Motor neuron (in vitro differentiated cells): ENCODE measurements at places on chromosomes 4 and X.
A peak's percentile ranks its signal among the peaks of the same experiment; 100 is the strongest.

- no peak for ATAC-seq
Observed at GRCh38 chrX:119266364-119266995, 30.4 kb downstream of the PGRMC1 start.

DNA sequence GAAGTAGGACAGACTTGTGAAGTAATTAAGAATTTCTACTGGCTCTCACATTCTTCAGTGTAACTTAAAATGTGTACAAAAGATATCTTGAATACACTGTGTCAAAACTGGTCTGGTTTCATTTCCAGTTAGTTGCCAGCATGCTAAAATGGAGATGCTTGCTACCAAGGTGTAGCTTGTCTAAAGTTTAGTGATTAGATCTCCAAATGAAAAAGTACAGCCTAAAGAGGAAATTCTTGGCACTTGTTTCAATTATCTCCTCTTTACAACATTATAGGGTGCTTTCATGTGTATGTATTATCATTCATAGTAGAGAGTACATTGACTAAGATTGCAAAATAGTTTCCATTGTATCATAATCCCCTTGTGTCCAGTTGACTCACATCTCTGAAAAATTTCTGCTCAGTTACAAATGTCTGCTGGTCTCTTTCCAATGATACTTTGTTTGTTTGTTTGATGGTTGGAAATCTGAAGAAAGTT lies 97.3 kb upstream of the SPRY1 start:
- ATAC-seq, result no peak

DNA sequence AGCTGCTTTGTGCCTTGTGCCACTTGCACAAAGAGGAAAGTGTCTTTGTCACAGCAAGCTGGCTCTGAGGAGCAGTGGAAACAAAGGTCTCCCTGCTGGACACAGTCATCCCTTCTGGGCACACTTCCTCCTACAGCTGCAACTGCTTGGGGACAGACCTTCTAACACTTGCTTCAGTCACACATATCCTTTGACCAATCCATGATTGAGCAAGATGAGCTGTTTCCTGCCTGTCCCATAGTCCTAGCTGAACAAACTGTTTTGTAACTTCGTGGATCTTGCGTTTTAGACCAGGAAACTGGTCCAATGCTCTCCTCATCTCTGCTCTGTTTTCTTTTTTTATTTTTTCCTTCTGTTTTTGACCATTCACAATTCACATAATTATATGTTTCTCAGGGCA lies 98.5 kb downstream of the RRAGB start:
- ATAC-seq, result no peak

GRCh38 chr4:141771889-141772830 lies 135.8 kb downstream of the IL15 start:
- ATAC-seq, result no peak

DNA sequence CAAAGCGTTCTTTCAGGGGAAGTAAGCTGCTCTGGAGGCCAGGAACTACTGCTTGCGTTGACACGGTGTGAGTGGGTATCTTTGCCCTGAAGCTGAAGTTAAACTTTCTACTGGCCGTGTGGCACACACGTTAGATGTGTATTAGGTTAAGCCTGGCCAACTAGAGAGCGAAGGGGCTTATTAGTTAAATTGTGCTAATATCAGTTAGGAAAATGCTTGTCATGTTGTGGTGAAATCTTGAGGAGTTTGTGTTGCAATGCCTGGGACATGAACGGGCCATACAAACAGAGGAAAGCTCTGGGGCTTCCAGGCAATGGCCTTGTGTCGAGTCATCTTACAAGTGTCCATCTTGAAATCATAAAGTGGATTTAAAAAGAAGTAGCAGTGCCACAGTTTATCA lies 62.6 kb downstream of the NSUN7 start:
- ATAC-seq, result no peak

- ATAC-seq, result peak; percentile 4
Observed at GRCh38 chr4:85823295-85823694, 348.3 kb downstream of the ARHGAP24 start.

DNA sequence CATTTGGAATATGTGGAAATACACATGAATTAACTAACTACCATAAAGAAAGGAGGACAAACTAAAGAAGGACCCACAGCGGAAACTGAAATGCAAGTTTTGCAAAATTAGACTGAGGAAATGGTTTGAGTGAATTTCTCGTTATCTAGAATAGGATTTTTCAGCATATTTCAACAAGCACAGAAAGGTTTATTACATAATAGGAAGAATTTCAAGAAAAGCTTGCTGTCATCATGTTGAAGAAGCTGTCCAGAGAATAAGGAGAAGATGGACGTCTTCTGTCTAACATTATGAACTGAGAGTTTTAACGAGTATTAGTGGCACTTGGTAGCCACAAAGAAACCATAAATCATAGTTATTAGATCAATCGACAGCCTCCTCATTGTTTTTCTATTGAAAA lies 45.0 kb downstream of the TEC start:
- ATAC-seq, result no peak

DNA sequence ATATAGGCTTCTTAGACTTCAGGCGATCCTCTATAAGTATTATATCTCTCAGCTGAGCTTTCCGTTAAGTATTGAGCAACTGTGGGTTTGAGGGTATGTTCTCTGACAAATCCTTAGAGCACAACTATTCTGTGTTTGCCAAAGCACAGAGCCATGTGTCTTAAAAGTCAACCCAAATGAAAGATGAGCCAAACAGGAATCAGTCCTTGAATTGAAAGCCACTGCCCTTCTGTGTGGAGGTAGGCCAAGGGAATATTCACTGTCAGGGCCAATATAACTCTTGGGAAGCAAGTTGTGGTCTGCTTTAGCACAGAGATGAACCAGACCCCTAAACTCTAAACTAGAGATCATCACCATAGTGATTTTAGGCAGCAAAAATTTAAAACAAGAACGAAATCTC lies 164.0 kb downstream of the STAG2 start:
- ATAC-seq, result no peak

- no peak for ATAC-seq
Observed at GRCh38 chr4:27638163-27638915, 777.7 kb downstream of the STIM2 start.

- no peak for ATAC-seq
Observed at GRCh38 chr4:137955595-137955994, 286.6 kb downstream of the SLC7A11 start.

DNA sequence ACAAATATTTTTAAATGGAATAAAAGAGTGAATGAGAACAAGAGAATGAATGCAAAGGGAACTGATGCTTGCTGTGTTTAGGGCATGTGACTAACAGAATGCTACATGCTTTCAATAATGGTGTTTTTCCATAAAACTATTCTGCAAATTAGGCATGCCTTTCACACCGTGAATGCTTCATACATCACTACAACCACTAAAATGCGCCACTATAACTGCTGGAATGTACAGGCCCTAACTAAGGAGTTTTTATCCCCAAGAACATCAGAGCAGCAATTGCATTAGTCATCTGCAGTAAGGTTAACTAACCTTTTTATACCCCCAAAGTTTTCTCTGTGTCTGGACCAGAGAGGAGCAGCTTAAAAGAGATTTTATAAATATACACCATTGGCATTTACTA lies 190.4 kb downstream of the ARAP2 start:
- no peak for ATAC-seq

GRCh38 chr4:182093431-182093831 lies 149.8 kb upstream of the TENM3 start:
- no peak for ATAC-seq

DNA sequence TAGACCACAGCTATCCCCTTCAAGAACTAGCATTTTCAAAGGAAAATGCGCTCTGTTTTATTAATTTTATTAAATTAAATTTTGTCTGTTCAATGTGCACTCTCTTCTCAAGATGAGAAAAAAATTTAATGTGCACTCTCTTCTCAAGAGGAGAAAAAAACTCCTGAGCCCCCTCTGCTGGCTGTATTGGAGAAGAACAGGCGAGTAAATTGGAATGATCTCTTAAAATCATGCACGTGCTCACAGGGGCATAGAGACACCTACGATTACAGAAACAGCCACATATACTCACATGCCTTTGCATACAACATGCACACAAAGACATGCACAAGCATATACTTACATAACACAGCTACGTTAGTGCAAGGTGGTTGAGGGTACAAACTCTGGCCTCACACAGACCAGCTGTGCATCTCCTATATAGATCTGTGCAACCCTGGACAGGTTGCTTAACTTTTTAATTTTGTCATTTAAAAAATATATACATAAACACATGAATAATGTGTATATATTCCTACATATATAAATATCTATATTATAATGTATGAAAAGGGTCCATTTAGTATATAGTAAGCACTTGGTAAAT lies 176.2 kb upstream of the CXorf66 start:
- ATAC-seq, result no peak

DNA sequence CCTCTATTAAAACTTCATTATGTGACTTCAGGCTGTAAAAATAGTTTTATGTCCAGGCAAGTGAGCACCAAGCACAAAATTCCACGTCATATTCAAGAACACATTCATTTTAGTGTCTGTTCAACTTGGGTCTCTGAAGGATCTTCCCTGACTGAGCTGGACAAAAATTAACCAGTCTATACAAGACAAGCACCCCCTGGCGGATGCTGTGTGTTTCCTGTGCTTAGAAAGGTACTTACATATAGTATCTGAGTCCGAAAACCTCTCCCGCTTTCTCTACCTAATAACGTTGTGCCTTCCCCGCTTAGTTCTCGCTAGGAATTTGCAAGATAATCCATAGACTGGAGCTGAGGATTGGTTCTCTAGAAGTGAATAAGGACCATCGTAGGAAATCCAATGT lies 2214.5 kb upstream of the TENM3 start:
- no peak for ATAC-seq

DNA sequence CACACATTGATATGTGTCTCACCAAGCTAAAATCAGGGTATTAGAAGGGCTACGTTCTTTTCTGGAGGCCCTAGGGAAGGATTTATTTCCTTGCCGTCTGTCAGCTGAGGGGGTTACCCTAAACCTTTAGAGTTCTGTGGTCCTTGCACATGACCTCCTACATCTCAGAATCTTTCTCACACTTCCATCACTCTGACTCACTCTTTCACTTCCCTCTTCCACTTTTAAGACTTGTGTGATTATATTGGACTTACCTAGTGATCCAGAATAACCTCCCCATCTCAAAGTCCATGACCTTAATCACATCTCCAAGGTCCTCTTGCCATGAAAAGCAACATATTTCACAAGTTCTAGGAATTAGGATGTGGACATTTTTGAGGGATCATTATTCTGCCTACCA lies 53.6 kb upstream of the FUNDC1 start:
- no peak for ATAC-seq

DNA sequence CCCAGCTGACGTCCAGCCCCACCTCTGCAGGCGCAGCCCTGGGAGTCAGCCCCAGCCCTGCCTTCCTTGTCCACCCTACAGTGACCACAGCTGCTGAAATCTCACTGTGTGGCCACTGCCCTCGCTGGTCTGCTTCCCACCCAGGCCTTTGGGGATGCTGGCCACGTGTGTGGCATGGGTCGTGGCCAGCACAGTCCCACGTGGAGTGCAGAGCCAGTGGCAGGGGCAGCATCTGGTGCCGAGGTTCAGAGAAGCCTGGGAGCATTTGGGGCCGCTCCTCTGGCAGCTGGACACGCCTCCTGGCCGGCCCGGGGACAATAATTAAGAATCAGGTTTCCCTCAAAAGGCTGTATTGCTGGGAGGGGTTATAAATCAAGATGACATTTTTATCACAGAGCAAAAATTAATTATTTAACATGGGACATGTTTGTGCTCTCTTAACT lies 92.1 kb downstream of the HMX1 start:
- ATAC-seq, result peak; percentile 87

GRCh38 chr4:15402974-15403373 lies 24.9 kb upstream of the C1QTNF7 start:
- no peak for ATAC-seq

GRCh38 chr4:53935780-53936179 lies 128.6 kb downstream of the CHIC2 start:
- no peak for ATAC-seq

DNA sequence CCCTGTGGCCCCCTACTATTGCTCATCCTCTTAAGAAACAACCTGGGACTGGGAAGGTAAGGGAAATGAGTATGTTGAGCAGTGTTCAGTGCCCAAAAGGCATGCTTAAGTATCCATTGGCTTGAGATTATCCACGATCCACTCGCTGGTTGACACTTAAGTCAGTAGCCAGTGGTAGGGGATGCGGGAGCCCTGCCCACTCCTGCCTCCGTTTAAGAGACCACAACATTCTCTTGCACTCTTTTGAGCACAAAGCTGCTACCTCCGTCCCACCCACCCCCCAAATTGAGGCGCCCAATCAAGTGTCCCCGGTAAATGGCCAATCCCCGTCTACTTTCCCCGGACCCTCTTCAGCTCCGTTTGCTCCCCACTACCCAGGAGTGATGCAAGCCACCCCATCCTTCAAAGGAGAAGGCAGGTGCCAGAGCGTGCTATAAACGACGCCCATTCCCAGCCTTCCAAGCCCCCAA lies 25.0 kb downstream of the UTP14A start:
- ATAC-seq, result no peak

DNA sequence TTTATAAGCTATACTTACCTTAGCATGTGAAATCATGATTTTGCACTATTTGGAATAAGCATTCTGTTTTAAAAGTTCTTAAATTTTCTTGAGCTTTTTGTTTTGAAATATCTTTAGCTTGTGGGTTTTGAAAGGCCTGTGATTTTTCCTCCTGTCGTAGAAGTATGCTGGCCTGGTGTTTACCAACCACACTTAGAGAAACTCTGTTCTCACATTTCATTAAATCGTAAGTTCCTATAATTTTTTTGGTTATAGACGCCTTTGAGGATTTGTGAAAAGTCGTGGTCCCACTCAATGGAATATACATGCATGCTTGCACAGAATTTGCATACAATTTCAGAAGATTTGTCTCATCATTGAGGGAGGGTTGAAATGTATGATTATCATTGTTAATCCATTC lies 63.6 kb downstream of the PDLIM5 start:
- ATAC-seq, result no peak

DNA sequence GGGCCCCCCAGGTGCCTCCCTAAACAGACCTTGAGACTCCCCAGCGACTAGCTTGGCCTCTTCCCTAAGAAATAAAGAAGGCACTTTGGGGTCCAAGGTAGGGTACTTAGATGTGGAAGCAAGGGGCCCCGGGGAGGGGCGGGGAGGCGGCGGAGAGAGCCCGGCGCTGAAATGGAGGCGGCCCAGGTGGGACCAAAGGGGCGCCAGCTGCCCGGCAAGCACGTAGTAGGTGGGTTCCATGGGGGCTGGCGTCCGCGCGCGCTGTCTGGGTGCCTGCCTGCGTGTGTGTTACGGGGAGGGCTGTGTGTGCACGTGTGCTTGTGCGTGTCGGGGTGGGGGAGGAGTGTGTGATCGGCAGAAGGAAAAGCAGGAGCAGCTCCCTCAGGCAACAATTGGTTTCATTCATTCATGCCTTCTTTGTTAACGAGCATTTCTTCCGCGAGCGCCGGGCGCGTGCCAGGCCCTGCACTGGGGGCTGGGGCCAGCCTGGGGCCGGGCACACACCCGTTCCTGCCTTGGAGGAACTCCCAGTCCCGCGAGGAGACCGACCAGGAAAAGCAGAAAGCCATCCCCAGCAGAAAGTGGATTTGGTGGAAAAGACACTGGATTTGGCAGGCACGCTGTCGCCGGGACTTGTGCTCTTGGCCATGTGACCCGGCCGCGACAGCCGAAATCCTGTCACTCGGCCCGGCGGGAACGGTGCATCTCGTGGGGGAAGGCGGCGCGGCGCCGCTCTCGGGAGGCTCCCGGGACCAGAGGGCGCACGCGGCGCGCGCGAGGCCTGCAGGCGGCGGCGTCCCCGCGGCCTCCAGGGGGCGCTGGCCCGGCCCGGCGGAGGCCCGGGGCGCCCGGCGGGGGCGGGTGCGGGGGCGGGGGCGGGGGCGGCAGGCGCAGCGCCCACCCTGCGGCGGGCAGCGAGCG lies 3.3 kb upstream of the DUSP9 start:
- peak; percentile 37 for ATAC-seq

GRCh38 chr4:86380181-86380724 lies 20.4 kb upstream of the MAPK10 start:
- no peak for ATAC-seq

- ATAC-seq, result no peak
Observed at GRCh38 chr4:113678641-113679040, 82.9 kb downstream of the CAMK2D start.
